K562 (cell line): ENCODE measurements at places on chromosomes 3 and 15. TPM values are rescaled to one million over a fixed set of nuclear protein-coding genes. Genes with fewer than 3 reads are reported as not detected.
A peak's percentile ranks its signal among the peaks of the same experiment; 100 is the strongest.

- no peak overlapping the region for H3K4me3 ChIP-seq
- no peaks in the 10 kb centered on the region for H3K27me3 ChIP-seq
- H3K4me1 ChIP-seq: no peaks in the 10 kb centered on the region
- H3K36me3 ChIP-seq: no peaks in the 10 kb centered on the region
- H3K27ac ChIP-seq: no peak overlapping the region
- DNase-seq: no peak
Observed at GRCh38 chr3:97495896-97496295, 268.7 kb upstream of the ARL6 start.

DNA sequence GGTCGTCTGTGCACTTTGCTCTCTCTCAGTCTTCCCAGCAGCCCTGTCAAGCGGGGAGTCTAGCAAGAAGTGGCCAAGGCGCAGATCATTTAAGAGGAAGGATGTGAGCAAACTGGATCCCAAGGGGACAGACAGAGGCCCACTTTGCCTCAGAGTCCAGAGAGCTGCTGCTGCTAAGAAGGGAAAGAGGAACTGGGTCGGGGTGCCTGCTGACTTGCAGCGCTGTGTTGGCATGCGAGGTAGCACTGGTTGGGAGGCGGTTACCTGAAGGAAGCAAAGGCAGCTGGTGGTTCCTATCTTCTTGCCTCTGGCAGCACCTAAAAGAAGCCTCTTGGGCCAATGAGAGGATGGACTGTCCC lies 28.1 kb downstream of the SMAD3 start:
- H3K4me3 ChIP-seq: no peak overlapping the region
- H3K36me3 ChIP-seq: peaks cover 37% of the 10 kb centered on the region; the same call in 2 of the 3 replicates
- no peak for DNase-seq
- no peaks in the 10 kb centered on the region for H3K27me3 ChIP-seq
- H3K27ac ChIP-seq: peak overlapping the region; percentile 97; the same call in 1 of the 3 replicates

The DUOX1 gene
- 0.22 TPM in 2 replicates for total RNA-seq

- no peak overlapping the region for H3K4me3 ChIP-seq
- H3K27me3 ChIP-seq: peaks cover 34% of the 10 kb centered on the region
- no peaks in the 10 kb centered on the region for H3K36me3 ChIP-seq
- H3K4me1 ChIP-seq: no peaks in the 10 kb centered on the region; the same call in 1 of the 2 replicates
- H3K27ac ChIP-seq: no peak overlapping the region
- no peak for DNase-seq
Observed at GRCh38 chr3:113251817-113252216, 40.5 kb downstream of the BOC start.

- no peak for DNase-seq
- no peaks in the 10 kb centered on the region for H3K27me3 ChIP-seq
- peaks cover 12% of the 10 kb centered on the region; the same call in 2 of the 3 replicates for H3K36me3 ChIP-seq
- H3K27ac ChIP-seq: no peak overlapping the region
Observed at GRCh38 chr15:78048628-78048920, 28.9 kb downstream of the TBC1D2B start.

DNA sequence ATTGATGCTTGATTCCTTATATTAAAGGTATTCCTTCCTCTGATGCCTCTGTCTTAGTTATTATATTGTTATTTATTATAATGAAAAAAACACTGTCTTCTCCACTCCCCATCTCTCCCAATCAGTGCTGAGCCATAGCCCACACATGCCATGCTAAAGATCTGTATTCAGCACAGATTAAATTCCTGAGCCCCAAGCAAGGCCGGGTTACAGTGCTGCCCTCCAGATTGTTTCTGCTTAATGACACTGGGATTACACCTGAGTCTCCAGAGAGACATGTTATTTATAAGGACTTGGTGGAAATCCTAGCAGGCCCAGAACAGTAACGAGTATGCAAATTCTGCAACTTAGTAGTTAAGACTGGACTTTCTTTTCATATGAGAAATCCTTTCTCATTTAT lies 305.9 kb upstream of the UMPS start:
- H3K4me3 ChIP-seq: no peak overlapping the region
- DNase-seq: no peak
- H3K27me3 ChIP-seq: no peaks in the 10 kb centered on the region; the same call in 1 of the 2 replicates
- H3K4me1 ChIP-seq: no peaks in the 10 kb centered on the region
- H3K36me3 ChIP-seq: no peaks in the 10 kb centered on the region

DNA sequence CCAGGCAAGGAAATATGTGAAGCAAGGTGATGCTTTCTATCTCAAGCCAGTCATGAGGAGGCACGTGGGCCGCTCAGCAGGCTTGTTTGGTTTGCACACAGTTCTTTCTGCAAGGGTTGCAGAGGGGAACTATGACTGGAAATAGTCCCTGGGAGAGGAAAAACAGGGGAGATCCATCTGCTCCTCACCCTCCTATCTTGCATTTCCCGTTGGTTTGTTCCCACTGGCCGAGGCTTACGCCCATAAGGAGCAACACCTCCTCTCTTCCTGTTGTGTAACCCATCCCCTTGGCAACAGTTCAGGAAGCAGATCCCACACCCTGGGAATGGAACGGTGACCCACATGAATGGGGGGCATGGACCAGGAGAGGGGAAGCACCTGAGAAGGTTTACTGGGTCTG lies 72.1 kb upstream of the MAGI1 start:
- H3K4me3 ChIP-seq: no peak overlapping the region
- no peak overlapping the region for H3K27ac ChIP-seq
- no peaks in the 10 kb centered on the region for H3K4me1 ChIP-seq
- DNase-seq: no peak

DNA sequence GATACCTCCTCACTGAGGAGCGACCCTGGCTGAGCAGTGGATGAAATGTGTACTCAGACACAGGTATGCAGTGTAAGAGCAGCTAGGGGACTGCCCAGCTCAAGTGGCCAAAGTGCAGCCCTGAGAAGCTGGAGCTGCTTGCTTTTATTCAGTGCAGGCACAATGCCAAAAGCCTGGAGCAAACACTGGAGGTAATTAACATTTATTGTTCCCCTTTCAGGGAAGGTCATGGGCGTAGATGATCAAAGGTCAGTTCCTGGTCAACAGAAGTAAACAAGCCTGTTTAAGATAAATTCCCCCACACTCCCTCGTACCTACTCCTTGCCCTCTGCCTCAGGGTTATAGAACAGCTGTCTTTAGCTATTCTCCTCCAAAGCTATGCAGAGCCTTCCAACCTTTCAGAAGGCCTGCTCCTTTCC lies 17.5 kb downstream of the PLA2G4F start:
- H3K27ac ChIP-seq: no peak overlapping the region
- no peak for DNase-seq
- H3K27me3 ChIP-seq: peaks cover 42% of the 10 kb centered on the region
- no peaks in the 10 kb centered on the region for H3K36me3 ChIP-seq
- peaks cover 7% of the 10 kb centered on the region for H3K4me1 ChIP-seq
- H3K4me3 ChIP-seq: no peak overlapping the region

- no peak overlapping the region for H3K4me3 ChIP-seq
- DNase-seq: no peak
- H3K4me1 ChIP-seq: no peaks in the 10 kb centered on the region
- H3K36me3 ChIP-seq: no peaks in the 10 kb centered on the region
- no peaks in the 10 kb centered on the region for H3K27me3 ChIP-seq
- H3K27ac ChIP-seq: no peak overlapping the region
Observed at GRCh38 chr3:188690064-188690463, 481.7 kb upstream of the TPRG1 start.

The SPESP1 gene
- not detected in 2 replicates for total RNA-seq

DNA sequence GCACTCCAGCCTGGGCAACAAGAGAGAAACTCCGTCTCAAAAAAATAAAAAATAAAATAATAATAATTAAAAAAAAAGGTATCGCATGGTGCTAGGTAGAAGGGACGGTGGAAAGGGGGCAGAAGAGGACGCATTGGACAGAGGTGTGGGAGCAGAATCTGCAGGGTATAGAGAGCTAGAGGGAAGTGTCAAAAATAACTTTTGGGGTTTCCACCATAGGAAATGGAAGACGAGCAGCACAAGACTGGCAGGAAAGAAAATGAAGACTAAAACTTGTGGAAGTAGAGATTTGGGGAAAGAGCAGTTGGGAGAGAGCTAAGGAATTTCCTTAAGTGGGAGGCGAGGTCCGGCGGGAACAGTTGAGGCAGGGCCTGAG lies 585 bp upstream of the MKRN2 start:
- H3K36me3 ChIP-seq: no peaks in the 10 kb centered on the region
- H3K4me1 ChIP-seq: peaks cover 22% of the 10 kb centered on the region
- DNase-seq: no peak
- peak overlapping the region; percentile 91 for H3K27ac ChIP-seq

The PDE8A gene
- total RNA-seq: 19.8 and 20.9 TPM in 2 replicates

DNA sequence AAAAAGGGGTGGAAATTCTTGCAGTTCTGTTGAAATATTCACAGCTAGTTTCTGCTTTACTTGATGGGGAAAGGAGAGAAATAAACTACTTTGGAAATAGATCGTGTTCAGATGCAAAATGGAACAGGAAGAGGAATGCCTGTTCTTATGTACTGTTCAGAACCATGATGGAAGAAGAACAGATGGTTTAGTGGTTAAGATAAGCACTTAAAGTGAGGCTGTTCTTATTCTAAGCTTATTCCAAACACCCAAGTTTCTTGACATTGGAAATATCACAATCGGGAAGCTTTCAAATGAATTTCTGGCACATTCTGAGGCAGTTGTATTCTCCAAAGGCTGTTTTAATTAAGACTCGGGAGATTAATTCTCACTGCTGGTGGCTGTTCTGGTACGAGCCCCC lies 228.5 kb downstream of the LSAMP start:
- no peak overlapping the region for H3K4me3 ChIP-seq
- no peaks in the 10 kb centered on the region for H3K36me3 ChIP-seq
- no peaks in the 10 kb centered on the region for H3K4me1 ChIP-seq
- H3K27me3 ChIP-seq: no peaks in the 10 kb centered on the region; the same call in 1 of the 2 replicates
- no peak overlapping the region for H3K27ac ChIP-seq

- peak; percentile 73 for DNase-seq
- peak overlapping the region; percentile 34 for H3K4me3 ChIP-seq
- peaks cover 26% of the 10 kb centered on the region for H3K27me3 ChIP-seq
- H3K27ac ChIP-seq: no peak overlapping the region
- H3K4me1 ChIP-seq: no peaks in the 10 kb centered on the region
Observed at GRCh38 chr15:31215490-31216214, 111.0 kb upstream of the KLF13 start.

The CTXN2 gene
- not detected in 2 replicates for total RNA-seq

GRCh38 chr15:66389098-66389858 lies 2.6 kb downstream of the MAP2K1 start:
- H3K27me3 ChIP-seq: no peaks in the 10 kb centered on the region
- H3K4me1 ChIP-seq: peaks cover 23% of the 10 kb centered on the region; the same call in 1 of the 2 replicates
- no peak overlapping the region for H3K27ac ChIP-seq
- DNase-seq: no peak
- H3K36me3 ChIP-seq: peaks cover 38% of the 10 kb centered on the region; the same call in 2 of the 3 replicates

The DNAH12 gene
- not detected in 2 replicates for total RNA-seq

The CYP8B1 gene
- 0.04 and 0.13 TPM in 2 replicates for total RNA-seq

DNA sequence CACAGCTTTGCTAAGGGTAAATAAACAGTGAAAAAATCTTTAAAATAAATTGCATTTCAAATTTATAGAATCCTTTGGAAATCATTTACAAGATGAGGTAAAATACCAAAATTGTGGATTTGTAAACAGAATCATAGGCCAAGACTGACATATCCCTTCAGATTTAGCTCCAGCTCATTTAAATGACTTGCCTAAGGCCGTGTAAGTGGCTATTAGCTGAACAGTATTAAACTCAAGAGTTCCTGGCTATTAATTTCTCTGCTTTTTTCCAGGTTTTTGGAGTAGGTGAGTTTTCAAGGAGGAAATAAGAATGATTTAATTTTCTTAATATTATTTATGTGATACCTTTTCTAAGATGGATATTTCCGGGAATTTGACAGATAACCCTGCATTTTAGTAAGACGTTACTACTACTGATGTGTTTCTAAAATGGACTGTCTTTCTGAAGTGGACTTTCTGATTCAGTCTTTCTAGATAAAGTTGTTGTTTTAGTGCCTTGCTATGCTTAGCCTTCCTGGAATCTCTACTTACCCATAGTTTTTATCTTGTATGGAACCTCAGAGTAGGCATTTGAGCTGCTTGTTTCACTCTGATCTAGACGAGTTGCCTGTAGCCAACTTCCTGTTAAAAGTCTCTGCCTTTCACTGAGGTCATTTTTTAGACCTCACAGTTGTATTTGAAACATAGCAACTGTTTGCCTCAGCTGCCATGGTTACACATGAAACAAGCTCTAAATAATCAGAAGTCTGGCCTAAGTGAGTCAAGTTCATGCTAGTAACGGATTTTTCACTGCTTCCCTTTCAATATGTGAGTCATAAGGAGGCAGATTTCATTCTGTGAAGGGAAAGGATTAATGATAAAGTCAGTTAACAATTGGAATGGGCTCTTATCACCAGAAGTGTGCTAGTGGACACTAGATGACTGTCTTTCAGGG lies 127.0 kb downstream of the KLHL25 start:
- H3K27ac ChIP-seq: no peak overlapping the region
- no peaks in the 10 kb centered on the region for H3K36me3 ChIP-seq
- no peak for DNase-seq
- no peaks in the 10 kb centered on the region for H3K4me1 ChIP-seq

GRCh38 chr3:150458001-150458400 lies 49.9 kb downstream of the TSC22D2 start:
- H3K27ac ChIP-seq: no peak overlapping the region
- no peak for DNase-seq
- H3K4me3 ChIP-seq: no peak overlapping the region
- H3K27me3 ChIP-seq: no peaks in the 10 kb centered on the region
- peaks cover 15% of the 10 kb centered on the region for H3K4me1 ChIP-seq
- H3K36me3 ChIP-seq: peaks cover 59% of the 10 kb centered on the region

DNA sequence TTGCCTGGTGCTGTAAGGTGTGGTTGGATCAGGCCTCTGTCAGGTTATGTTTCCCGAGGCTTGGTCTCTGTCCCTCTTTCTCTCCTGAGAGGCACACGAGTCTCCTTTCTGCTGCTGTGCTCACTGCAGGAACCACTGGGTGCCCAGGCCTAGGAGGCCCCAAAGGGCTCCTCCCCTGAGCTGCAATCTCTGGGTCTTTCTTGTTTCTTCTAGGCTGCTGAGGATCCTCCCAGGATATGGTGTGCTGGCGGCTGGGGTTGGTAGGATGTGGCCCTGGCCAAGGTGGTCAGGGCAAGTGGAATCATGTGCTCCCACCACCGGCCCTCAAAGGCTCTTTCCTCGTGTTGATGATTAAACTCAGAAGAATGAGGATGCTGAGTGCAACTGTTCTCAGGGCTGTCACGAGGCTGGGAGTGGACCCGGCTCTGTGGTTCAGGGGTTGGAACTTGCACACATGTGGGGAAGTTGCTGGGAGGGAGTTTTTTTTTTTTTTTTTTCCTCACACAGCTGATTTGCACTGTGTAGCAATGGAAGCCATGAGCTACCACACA lies 43.6 kb upstream of the CTSH start:
- no peak overlapping the region for H3K4me3 ChIP-seq
- no peaks in the 10 kb centered on the region for H3K4me1 ChIP-seq
- H3K27me3 ChIP-seq: peaks cover 17% of the 10 kb centered on the region; the same call in 2 of the 3 replicates
- DNase-seq: no peak

GRCh38 chr3:8713901-8714759 lies 19.5 kb upstream of the CAV3 start:
- H3K27ac ChIP-seq: no peak overlapping the region
- H3K4me3 ChIP-seq: no peak overlapping the region
- peaks cover 3% of the 10 kb centered on the region; the same call in 2 of the 3 replicates for H3K27me3 ChIP-seq
- DNase-seq: peak; percentile 70

GRCh38 chr3:194989241-194989640 lies 281.7 kb downstream of the XXYLT1 start:
- H3K27me3 ChIP-seq: peaks cover 60% of the 10 kb centered on the region
- H3K36me3 ChIP-seq: no peaks in the 10 kb centered on the region
- H3K4me1 ChIP-seq: peaks cover 8% of the 10 kb centered on the region; the same call in 1 of the 2 replicates
- no peak overlapping the region for H3K27ac ChIP-seq
- DNase-seq: no peak

The SLC22A14 gene
- total RNA-seq: not detected in 2 replicates
